ENCODE measurements at places on chromosomes 1 and 21.

DNA sequence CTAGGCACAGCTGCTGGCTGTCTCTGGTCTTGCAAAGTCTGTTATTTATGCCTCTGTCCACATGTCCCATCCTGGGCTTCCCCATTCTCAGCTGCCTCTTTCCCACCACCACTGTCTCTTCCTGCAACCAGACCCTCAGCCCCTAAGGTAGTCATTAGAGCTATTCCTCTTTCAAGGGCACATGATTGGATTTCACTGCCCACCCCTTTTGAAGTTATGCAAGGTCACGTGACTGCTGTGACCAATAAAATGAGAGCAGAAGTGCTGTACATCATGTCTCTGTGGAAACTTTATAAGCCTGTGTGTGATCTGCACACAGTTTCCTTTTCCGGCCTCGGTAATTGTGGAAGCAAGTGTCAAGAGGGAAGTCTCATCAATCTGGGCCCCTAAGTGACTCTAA lies 136.6 kb upstream of the HMGB4 start:
- H3K4me3 ChIP-seq, result no peak overlapping the region
- no peak overlapping the region for H3K27ac ChIP-seq
- H3K27me3 ChIP-seq, result peaks cover 1% of the 10 kb centered on the region
- no peak for DNase-seq

GRCh38 chr1:22332795-22333499 lies 118.7 kb upstream of the ZBTB40 start:
- no peak for DNase-seq
- no peak overlapping the region for H3K27ac ChIP-seq
- no peaks in the 10 kb centered on the region for H3K36me3 ChIP-seq
- H3K4me1 ChIP-seq, result no peaks in the 10 kb centered on the region
- H3K27me3 ChIP-seq, result peaks cover 3% of the 10 kb centered on the region

DNA sequence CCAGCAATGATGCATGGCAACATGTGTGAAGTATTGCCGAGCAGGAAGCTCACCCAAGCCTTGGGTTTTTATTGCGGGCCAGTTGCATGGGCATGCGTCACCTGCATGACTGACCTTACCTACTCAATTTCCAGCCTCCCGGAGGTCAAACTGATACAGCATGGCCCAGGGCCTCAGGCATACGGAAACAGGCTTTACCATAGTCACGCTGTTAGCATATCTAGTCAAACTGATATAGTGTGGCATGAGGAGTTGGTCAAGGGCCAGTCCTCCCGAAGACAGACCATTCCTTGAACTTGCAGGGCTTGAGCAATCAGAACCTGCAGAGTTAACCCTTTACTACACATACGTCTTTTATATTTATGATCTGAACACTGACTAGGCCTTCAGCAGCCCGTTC lies 6.4 kb upstream of the DUSP12 start:
- no peak for DNase-seq
- no peaks in the 10 kb centered on the region for H3K36me3 ChIP-seq
- peaks cover 3% of the 10 kb centered on the region for H3K27me3 ChIP-seq
- no peak overlapping the region for H3K4me3 ChIP-seq

- no peak overlapping the region for H3K27ac ChIP-seq
- peaks cover 2% of the 10 kb centered on the region for H3K27me3 ChIP-seq
- no peaks in the 10 kb centered on the region for H3K4me1 ChIP-seq
- H3K4me3 ChIP-seq, result no peak overlapping the region
- no peak for DNase-seq
Observed at GRCh38 chr1:234303231-234303630, 70.0 kb upstream of the COA6 start.

- no peak overlapping the region for H3K4me3 ChIP-seq
- H3K4me1 ChIP-seq, result peaks cover 6% of the 10 kb centered on the region
- DNase-seq, result no peak
- no peaks in the 10 kb centered on the region for H3K36me3 ChIP-seq
- H3K27ac ChIP-seq, result no peak overlapping the region
- H3K27me3 ChIP-seq, result peaks cover 5% of the 10 kb centered on the region
Observed at GRCh38 chr1:167054531-167054930, 35.6 kb downstream of the GPA33 start.

GRCh38 chr21:32328595-32328994 lies 29.9 kb downstream of the MRAP start:
- no peak overlapping the region for H3K27ac ChIP-seq
- H3K27me3 ChIP-seq, result peaks cover 2% of the 10 kb centered on the region
- H3K4me3 ChIP-seq, result no peak overlapping the region
- peaks cover 28% of the 10 kb centered on the region for H3K36me3 ChIP-seq
- peaks cover 19% of the 10 kb centered on the region for H3K4me1 ChIP-seq

- no peaks in the 10 kb centered on the region for H3K36me3 ChIP-seq
- peaks cover 5% of the 10 kb centered on the region for H3K27me3 ChIP-seq
- H3K27ac ChIP-seq, result no peak overlapping the region
- peaks cover 10% of the 10 kb centered on the region for H3K4me1 ChIP-seq
Observed at GRCh38 chr1:155012026-155012546, 9.5 kb downstream of the ZBTB7B start.

DNA sequence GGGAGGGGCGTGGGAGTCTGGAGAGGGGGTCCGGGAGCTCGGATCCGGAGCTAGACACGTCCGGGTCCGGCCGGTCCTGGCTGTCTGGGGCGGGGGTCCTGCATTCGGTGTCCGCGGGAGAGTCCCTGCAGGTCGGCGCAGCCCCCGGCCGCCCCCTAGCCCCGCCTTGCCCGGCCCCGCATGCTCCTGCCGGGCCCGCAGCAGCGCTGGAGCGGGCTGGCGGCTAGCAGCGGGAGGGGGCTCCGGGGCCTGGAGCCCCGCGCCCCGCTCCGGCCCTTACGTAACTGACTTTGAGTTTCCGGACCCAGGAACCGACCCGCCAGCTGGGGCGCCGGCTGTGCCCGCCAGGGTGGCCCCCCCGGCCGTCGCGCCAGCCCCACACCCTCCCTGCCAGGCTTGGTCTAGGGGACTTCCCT lies 26.9 kb upstream of the EPB41 start:
- peak overlapping the region; percentile 98 for H3K4me3 ChIP-seq
- peaks cover 39% of the 10 kb centered on the region for H3K4me1 ChIP-seq
- DNase-seq, result peak; percentile 45
- H3K27me3 ChIP-seq, result peaks cover 7% of the 10 kb centered on the region
- no peak overlapping the region for H3K27ac ChIP-seq

DNA sequence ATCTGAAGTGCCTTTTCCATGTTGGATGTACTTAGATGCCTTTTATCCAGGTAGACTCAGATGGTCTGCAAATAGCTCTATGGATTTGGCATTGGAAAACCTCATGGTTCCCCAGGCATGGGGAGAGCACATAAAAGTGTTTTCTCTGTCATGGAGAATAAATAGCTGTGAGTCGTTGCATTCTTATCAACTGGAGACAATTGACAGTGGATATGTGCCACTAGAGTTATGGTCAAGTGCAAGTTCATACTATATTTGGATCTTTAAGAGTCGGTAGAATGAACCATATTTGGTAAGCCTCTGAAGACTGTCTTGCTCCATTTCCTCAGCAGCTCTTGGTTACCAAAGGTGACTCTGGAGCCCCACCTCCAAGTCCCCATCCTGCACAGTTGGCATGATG lies 83.7 kb downstream of the ROR1 start:
- no peak overlapping the region for H3K4me3 ChIP-seq
- DNase-seq, result no peak
- H3K27me3 ChIP-seq, result no peaks in the 10 kb centered on the region
- no peaks in the 10 kb centered on the region for H3K4me1 ChIP-seq

DNA sequence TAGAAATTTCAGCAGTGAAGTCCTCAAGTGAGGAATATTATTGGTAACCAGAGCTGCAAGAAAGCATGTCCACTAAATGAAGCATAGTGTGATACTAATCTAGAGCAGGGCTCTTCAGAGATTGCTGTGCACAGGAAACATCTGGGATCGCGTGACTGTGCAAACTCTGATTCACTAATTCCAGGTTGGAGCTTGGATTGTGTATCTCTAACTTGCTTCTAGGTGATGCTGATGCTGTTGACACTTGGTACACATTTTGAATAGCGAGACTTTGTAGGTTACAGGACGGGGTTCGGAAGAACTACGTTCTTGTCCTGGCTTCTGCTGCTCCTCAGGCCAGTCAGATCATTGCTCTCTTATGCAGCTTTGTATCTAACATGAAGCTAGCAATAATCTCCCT lies 66.5 kb downstream of the PRRX1 start:
- no peak overlapping the region for H3K4me3 ChIP-seq
- H3K27me3 ChIP-seq, result no peaks in the 10 kb centered on the region
- H3K4me1 ChIP-seq, result peaks cover 7% of the 10 kb centered on the region
- no peaks in the 10 kb centered on the region for H3K36me3 ChIP-seq
- no peak for DNase-seq

DNA sequence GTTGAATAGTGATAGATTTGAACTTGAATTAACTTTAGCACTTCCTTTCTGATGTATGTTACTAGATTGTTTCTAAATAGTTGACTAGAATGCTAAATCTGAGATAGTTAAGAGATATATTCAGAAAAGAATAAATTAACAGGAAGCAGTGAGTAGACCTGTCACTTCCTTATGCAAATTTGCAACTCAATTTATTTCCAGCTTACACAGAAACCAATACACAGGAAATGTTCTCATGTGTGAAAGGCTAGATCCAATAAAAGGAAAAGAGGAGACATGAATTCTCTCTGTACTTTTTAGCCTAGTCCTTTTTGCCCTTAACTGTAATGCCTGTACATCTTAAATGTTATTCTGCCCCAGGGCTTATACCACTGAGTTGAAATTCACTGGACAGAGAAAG lies 522.3 kb downstream of the COL11A1 start:
- H3K4me1 ChIP-seq, result peaks cover 11% of the 10 kb centered on the region
- no peaks in the 10 kb centered on the region for H3K27me3 ChIP-seq
- H3K36me3 ChIP-seq, result no peaks in the 10 kb centered on the region
- H3K4me3 ChIP-seq, result no peak overlapping the region

GRCh38 chr1:178740924-178741323 lies 15.9 kb downstream of the RALGPS2 start:
- H3K27me3 ChIP-seq, result no peaks in the 10 kb centered on the region
- H3K4me1 ChIP-seq, result no peaks in the 10 kb centered on the region
- no peak overlapping the region for H3K27ac ChIP-seq
- no peak for DNase-seq
- no peak overlapping the region for H3K4me3 ChIP-seq
- peaks cover 21% of the 10 kb centered on the region for H3K36me3 ChIP-seq

DNA sequence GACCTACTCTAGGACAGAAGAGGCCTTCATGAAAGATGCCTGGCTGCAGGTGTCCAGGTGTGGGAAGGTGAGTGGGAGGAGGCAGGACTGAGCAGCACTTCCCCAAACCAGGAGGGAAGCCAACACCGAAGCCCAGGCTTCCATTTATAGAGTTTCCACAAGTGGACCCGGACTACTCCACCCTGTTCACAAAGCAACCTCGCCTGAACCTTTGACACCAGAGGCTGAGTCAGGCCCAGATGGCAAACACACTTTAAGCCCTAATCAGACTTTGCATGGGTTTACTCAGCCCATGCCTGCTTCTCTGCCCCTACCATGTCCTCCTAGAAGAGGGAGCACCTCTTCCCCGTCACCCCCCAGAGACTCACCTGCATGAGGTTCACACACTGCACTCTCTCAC lies 14.0 kb downstream of the PRR9 start:
- H3K4me1 ChIP-seq, result no peaks in the 10 kb centered on the region
- no peak overlapping the region for H3K4me3 ChIP-seq
- no peak overlapping the region for H3K27ac ChIP-seq
- no peak for DNase-seq

GRCh38 chr21:44822484-44823178 lies 4.8 kb upstream of the SUMO3 start:
- no peak overlapping the region for H3K4me3 ChIP-seq
- H3K4me1 ChIP-seq, result no peaks in the 10 kb centered on the region
- no peak overlapping the region for H3K27ac ChIP-seq
- peaks cover 10% of the 10 kb centered on the region for H3K27me3 ChIP-seq
- no peak for DNase-seq

GRCh38 chr1:212549503-212550017 lies 59.0 kb upstream of the ATF3 start:
- no peaks in the 10 kb centered on the region for H3K27me3 ChIP-seq
- H3K36me3 ChIP-seq, result no peaks in the 10 kb centered on the region
- H3K27ac ChIP-seq, result no peak overlapping the region
- DNase-seq, result no peak
- H3K4me3 ChIP-seq, result no peak overlapping the region

DNA sequence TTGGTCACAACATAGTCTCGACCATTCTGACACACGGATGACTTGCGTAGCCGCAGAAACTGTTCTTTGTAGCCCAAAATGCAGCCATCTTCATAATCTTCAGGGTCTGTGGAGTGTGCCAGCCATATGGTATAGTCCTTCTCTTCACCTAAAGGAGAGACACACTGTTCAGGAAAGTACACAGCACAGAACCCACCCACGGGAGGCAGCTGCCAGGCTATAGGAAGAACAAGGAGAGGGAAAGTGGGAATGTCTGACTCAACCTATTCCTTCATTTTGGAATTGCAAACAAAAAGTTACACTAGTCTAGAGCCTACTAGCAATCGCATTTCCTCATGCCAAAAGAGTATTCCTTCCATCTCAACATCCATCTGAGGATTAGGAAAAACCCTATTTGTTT lies 16.2 kb upstream of the MYBPHL start:
- peaks cover 6% of the 10 kb centered on the region for H3K4me1 ChIP-seq
- H3K4me3 ChIP-seq, result no peak overlapping the region
- no peak overlapping the region for H3K27ac ChIP-seq
- DNase-seq, result no peak

DNA sequence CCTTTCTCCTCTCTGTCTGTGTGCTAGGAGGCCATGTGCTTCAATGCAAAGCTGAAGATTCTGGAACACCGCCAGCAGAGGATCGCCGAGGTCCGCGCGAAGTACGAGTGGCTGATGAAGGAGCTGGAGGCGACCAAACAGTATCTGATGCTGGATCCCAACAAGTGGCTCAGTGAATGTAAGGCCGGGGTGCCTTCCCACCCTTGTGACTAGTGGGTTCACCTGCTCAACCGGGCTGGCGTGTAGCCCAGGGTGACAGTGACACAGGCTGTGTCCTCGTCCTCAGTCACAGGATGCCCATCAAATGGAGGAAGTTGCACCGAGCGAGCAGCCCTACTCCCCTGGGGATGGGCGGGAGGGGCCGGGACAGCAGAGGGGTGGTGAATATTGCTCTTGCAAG lies 544.1 kb downstream of the KIF26B start:
- H3K27me3 ChIP-seq, result peaks cover 1% of the 10 kb centered on the region
- no peaks in the 10 kb centered on the region for H3K36me3 ChIP-seq
- H3K27ac ChIP-seq, result no peak overlapping the region
- no peak overlapping the region for H3K4me3 ChIP-seq
- DNase-seq, result no peak

- H3K4me3 ChIP-seq, result no peak overlapping the region
- H3K27ac ChIP-seq, result no peak overlapping the region
- no peak for DNase-seq
Observed at GRCh38 chr1:62951428-62951827, 167.5 kb downstream of the ATG4C start.

DNA sequence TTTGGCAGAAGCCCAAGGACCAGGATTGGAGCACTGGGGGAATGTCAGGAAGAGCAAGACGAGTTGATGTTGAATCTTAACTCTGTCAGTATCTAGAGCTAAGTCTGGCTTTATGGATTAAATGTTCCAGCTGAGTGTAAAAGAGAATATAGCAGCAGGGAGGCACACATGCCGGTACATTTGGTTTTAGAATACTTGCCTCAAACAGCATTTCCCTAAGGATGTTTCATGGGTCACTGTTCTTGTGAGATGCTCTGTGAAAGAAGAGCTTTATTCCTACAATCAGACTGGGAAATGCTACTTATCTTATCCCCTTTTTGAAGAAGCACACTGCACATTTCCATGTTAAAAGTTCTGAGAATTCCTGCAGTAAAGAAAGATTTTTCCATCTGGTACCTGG lies 440.3 kb upstream of the B3GALT2 start:
- peaks cover 5% of the 10 kb centered on the region for H3K4me1 ChIP-seq
- DNase-seq, result no peak
- no peak overlapping the region for H3K27ac ChIP-seq
- H3K36me3 ChIP-seq, result no peaks in the 10 kb centered on the region
- H3K4me3 ChIP-seq, result no peak overlapping the region

Data from endothelial cell (in vitro differentiated cells).